NCI-H1930 (cell line): ENCODE measurements at places on chromosomes 12 and 14.

- DNase-seq, result no peak
These were observed 465.6 kb downstream of the MED13L start for GRCh38 chr12:115811929-115812328.

DNA sequence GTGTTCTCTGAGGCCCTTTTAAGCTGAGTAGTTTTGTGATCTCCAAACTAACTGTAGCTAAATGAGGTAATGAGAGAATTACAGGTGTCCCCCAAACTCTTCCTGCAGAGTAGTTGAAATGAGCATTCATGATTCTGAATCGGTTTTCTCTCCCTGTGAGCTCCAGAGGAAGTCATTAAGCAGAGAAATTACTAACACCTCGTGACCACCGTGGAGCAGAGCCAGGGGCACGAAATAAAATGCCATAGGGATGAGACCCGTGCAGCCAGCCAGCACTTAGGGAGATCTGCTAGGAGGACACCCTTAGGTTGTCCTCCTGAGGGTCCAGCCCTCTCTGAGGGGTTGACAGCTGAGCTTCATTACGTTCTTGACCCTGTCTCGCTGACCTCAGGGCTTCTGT, 79.5 kb downstream of the SLC25A47 start:
- no peak for DNase-seq

- DNase-seq, result no peak
These were observed 871 bp upstream of the COQ5 start for GRCh38 chr12:120529641-120530417.

DNA sequence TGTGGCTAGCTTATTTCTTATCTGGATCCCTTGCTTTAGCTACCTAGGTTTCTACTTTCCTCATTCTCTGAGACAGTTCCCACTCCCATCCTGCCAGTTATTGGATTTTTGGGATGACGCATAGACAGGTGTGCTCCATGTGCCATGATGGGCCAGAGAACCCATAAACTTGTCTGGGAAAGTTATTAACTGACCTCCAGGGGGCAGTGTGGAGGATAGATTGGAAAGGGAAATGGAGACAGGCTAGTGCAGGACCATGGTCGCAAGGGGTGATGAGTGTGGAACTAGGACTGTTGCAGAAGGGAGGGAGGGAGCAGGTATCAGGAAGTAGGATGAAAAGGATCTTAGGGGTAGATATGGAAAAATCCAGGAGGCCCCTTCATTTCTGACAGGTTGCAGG, 80.3 kb downstream of the ESRRB start:
- peak; percentile 23 for DNase-seq

- no peak for DNase-seq
These were observed 14.4 kb upstream of the ATF1 start for GRCh38 chr12:50749459-50749882.

GRCh38 chr14:36619131-36619530, 36.7 kb upstream of the NKX2-8 start:
- DNase-seq, result no peak

GRCh38 chr12:69906411-69907216, 81.6 kb downstream of the MYRFL start:
- DNase-seq, result no peak

DNA sequence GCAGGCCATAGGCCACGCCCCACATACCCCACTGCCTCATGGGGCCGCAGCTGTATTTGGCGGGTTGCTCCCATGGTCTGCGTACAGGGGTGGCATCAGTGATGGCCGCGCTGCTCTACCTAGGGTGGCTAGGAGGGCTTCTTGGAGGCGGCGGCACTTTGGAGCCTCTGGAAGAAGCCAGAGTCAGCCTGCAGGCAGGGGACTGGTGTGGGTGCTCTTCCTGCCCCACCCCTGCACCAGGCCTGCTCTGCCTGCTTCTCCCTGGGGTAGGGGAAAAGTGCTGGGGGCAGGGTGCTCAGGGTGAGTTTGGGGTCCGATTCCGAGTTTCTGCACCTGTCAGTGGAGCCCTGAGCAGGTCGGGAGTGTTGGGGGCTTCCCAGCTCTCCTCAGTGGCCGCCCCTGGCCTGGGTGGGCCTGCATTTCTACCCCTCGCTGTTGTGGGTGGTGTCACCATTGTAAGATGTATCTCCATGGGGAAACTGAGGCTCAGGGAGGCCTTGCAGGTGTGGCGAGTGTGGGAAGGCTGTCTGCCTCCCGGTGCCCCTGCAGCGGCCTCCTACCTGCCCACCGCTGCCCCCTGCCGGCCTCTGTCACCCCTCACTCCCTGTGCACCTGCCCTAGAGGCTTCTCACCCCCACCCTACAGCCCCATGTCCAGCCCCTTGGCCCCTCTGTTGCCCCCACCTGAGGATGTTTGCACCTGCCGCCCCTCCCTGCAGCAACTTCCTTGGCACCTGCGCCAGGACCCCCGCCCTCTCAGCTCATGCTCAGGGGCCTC, 5.5 kb downstream of the CEP170B start:
- DNase-seq, result no peak

GRCh38 chr12:47282206-47282605, 202.4 kb upstream of the AMIGO2 start:
- no peak for DNase-seq

DNA sequence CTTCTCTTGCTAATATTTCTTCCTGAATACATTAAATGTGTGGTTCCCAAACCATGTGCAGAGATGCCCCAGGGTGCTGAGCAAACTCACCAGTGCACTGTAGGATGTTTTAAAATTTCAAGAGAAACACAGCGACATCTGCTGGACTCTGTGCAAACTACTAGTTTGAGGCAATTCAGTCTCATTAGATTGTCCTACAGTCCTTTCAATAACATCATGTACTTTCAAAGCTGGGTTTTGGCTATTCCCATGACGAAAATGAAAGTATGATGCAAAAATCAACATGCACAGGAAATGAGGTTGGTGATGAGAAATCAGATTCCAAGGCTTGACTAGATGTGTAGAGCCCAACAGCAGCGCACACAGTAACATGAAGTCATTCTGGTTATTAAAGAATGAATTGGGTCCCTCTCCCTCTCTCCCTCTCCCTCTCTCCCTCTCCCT, 66.3 kb downstream of the CLIP1 start:
- DNase-seq, result no peak

DNA sequence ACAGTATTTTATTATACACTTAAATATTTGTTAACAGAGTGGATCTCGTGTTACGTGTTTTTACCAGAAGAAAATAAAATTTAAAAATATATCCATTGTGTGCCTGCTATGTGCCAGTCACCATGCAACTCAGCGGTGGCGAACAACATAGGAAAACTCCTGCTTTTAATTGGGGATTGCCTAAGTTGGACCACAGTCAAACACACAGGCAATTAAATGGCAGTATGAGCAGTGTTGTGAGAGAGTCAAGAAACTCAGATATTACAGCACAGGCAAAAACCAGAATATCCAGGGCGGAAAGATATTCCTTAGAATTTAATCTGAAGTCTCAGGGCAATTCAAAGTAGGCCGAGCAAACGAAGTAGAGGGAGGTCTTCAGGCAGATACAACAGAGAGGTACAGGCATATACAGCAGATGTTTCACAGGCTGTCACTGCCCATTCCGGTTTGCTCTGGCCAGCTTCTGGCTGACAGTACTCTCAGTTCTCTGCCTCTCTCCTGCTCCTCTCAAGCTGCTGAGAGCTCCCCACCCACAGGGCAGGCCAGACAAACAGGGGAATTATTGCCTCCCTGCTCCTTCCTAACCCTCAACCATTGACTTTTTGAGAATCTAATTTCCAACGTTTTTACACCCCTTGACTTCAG, 540.2 kb upstream of the TMEM132C start:
- no peak for DNase-seq

GRCh38 chr14:50828721-50829488, 2.1 kb downstream of the NIN start:
- DNase-seq, result no peak

DNA sequence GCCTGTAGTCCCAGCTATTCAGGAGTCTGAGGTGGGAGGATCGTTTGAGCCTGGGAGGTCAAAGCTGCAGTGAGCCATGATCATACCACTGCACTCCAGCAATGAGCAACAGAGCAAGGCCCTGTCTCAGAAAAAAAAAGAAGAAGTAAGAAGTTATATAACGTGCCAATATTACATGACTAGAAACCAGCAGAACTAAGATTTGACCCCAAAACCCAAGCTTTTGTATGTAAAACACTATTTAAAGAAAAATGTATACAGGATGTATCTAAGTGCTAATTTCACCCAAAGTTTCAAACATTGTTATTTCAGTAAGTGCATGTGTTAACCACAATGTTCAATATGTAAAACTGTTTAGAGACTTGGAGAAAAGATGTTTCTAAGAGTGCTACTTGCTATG, 94.7 kb downstream of the SLC5A8 start:
- no peak for DNase-seq

DNA sequence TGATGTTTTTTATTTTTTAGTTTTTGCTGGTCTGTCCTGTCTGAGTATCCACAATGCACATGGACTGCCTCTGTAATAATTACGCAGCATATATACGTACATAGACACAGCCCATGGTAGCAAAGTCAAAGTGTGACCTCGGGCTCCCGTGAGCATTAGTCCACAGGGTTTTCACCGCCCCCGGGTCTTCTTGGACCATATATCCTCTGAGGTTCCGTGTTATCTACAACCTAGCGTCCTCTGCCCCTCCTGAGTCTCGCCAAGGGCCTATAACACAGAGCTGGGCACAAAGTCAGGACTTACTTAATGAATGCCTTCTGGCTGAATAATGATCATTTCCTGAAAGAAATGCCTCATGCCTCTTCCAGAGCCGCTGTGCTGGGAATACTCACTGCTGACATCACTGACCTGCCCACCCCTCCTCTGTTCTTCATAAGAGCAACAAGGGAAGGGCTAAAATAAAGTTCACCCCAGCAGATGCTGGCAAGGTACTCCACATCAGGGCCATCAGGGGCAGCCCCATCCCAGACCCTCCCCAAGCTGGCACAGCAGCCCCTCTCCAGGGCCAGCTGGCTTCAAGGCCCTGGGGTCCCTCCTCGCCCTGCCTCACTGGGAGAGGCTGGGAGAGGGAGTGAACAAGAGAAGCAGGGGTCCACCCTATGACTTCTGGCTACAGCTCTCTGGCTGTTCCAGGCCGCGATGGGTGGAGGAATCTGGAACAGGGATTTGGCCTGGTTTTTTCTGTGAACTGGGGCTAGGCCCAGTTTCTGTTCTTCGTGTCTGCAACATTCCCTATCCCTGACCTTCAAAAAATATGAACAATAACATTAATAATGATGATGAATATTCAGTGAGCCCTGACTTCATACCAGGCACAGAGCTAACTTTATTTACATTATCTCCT, 7.9 kb downstream of the HDAC7 start:
- no peak for DNase-seq

- DNase-seq, result no peak
These were observed 13.9 kb downstream of the PPP1R36 start for GRCh38 chr14:64563696-64564095.

- DNase-seq, result no peak
These were observed 261.4 kb downstream of the DIO2 start for GRCh38 chr14:79949906-79950305.

DNA sequence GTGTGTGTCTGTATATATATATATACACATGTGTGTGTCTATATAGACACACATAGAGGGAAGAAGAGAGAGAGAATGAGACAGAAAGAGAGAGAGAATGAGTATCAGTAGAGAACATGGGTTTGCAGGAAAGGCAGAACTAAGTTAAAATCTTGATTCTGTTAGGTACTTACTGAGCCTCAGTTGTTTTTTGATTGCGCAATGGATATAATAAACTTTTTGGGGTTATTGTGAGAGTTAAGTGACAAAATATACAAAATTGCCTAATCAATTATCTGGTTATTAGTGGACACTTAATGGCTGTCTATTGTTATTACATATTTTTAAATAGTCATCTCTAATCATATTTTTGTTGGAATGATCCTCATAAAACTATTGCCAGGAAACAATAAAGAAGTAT, 169.0 kb downstream of the ETNK1 start:
- no peak for DNase-seq

GRCh38 chr12:104219908-104220404, 4.4 kb downstream of the TXNRD1 start:
- DNase-seq, result peak; percentile 62

GRCh38 chr14:48023881-48024280, 348.5 kb upstream of the MDGA2 start:
- no peak for DNase-seq

DNA sequence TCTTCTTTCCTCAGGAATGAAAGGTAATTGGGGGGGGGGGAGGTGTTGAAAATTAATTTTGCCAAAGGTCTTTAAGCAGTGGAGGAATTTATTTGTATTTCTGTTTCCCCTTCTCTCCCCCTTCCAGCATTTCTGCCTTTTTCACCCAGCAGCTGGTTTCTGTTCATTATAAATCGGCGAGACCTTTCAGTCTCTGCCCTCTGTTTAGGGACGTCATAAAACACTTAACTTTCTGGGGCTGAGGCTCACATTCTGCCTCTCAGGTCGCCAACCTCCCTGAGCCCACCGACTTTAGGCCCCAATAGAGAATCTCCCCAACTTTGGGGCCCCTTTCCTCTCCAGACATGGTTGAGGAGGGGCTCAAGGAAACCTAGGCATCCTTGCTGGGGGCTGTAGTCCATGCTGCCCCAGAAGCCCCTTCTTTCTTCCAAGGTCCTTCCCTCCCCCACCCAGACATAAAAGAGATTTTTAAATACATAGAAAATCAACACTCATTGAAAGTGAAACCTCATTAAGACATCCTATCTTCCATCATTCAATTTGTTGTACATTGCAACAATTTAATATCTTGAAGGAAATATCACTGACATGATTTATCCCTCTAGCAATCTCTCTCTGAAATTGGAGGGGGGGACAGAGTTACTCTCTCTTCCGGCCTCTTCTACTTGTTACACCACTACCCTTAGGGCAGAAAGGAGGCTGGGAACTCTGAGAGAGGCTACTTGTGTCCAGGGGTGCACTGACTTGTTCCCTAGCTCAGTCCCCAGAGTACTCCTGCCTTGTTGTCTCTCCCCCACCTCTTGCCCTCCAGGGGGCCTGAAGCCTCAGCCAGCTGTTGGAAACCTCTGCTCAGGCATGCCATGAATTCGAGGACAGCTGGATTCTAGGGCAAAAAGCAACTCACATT, 2.5 kb upstream of the HOXC6 start:
- DNase-seq, result no peak
